ENCODE measurements at places on chromosomes 5 and 9.

- no peak for DNase-seq
Measured at GRCh38 chr5:107672211-107673038, 1.7 kb upstream of the EFNA5 start.

DNA sequence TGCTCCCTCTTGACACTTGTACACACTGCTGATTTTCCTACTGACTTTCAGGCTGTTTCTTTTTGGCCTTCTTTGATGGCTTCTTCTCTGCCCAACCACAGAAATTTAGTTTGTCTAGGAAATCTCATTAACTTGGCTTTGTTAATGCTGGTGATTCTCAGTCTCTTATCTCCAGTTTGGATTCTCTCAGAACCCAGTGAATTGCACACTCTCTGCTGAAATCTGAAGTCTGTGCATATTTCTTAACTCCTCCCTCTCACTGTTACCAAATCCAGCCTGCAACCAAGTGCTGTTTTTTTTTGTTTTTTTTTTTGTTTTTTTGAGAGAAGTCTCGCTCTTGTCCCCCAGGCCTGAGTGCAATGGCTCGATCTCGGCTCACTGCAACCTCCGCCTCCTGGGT lies 117.2 kb downstream of the CDC42SE2 start:
- DNase-seq = no peak

GRCh38 chr9:21810388-21810787 lies 8.0 kb downstream of the MTAP start:
- DNase-seq = no peak

GRCh38 chr5:62731022-62731421 lies 152.4 kb downstream of the LRRC70 start:
- DNase-seq = no peak

DNA sequence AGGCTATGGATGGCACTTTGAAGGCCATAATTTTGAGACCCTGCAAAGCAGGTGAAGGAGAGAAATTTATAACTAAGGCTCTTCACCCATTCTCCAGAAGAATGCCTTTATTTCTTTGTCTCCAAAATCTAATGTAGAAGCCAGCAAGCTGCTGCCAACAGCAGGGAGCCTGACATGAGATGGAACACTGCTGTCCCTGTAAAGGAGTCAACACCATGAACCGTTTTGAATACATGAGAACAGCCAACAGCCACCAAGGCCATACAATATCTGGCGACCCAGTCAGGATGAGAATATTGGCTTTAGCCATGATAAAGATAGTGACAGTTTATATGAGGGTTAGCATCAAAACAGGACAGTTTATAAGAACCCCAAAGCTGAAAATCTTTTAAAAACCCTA lies 121.2 kb upstream of the LIFR start:
- no peak for DNase-seq

DNA sequence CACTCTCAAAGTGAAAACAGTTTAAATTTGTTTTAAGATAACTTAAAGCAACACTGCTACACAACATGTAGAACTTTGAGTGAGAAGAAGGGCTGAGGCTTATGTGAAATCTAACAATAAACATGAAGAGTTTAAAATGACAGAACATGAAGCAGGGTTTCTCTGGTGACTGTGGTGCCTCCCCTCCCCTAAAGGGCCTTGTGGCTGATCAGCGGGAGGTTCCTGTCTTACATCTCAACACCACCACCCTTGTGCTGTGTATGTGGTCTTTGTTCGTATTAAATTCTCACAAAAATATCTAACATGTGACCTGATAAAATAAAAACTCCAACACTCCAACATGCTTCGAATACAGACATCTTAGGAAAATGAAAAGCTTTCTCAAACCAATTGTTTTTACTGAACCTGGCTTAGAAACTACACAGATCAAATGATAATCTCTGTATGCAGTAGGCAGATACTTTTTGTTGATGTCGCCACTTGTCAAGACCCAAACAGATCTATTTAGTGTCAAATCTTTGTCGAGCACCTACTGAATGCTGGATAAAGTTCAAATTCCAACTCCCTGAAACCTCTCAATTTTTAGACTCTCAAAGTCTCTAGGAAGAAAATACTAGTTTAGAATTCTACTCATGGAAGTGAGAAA lies 9.9 kb upstream of the IQGAP2 start:
- no peak for DNase-seq

GRCh38 chr5:41772785-41773442 lies 97.3 kb downstream of the OXCT1 start:
- DNase-seq = no peak

- DNase-seq = no peak
Measured at GRCh38 chr9:14573319-14573718, 119.9 kb downstream of the ZDHHC21 start.

GRCh38 chr5:72130351-72130761 lies 23.1 kb downstream of the MAP1B start:
- DNase-seq = no peak

DNA sequence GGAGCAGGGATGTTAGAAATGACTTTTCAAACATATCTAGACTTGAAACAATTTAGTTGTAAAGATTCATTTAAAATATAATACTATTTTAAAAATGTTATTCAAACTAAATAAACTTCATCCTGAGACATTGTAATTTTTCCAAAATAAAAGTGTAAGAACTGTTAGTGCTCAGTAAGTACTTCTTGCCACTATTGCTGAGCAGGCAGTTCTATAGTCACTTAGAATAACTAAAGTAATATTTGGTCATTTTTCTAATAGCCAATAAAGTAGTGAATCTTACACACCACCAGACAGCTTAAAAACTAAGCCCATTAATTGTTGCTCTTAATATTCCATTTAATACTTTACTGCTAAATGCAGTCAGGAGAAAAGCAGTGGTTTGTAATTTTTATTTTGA lies 1120.0 kb upstream of the CDH10 start:
- DNase-seq = no peak

- no peak for DNase-seq
Measured at GRCh38 chr5:7808998-7809397, 41.9 kb downstream of the CFAP90 start.

GRCh38 chr5:36724467-36725332 lies 118.3 kb downstream of the SLC1A3 start:
- peak; percentile 17 for DNase-seq

GRCh38 chr5:125450771-125451170 lies 704.3 kb upstream of the ZNF608 start:
- no peak for DNase-seq

GRCh38 chr5:124948062-124948753 lies 201.8 kb upstream of the ZNF608 start:
- DNase-seq = no peak

DNA sequence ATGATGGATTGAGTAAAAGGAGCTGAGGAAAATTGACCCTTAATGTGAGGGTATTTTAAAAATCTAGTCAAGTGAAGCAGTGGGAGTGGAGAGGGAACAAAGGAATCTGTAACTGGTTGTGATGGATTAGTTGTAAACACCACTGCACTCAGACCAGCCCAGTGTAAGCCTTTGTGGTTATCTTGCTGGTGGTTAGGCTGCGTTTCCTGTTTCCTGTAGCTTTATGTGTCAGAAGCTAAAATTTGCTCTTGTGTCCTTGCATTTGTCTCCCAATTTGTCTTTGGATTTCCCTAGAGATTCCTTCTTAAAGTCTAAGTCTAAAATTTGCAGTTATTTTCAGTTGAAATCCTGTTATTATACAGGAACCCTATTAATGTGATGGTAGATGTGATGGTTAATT lies 6.3 kb downstream of the IFNA21 start:
- DNase-seq = peak; percentile 41

DNA sequence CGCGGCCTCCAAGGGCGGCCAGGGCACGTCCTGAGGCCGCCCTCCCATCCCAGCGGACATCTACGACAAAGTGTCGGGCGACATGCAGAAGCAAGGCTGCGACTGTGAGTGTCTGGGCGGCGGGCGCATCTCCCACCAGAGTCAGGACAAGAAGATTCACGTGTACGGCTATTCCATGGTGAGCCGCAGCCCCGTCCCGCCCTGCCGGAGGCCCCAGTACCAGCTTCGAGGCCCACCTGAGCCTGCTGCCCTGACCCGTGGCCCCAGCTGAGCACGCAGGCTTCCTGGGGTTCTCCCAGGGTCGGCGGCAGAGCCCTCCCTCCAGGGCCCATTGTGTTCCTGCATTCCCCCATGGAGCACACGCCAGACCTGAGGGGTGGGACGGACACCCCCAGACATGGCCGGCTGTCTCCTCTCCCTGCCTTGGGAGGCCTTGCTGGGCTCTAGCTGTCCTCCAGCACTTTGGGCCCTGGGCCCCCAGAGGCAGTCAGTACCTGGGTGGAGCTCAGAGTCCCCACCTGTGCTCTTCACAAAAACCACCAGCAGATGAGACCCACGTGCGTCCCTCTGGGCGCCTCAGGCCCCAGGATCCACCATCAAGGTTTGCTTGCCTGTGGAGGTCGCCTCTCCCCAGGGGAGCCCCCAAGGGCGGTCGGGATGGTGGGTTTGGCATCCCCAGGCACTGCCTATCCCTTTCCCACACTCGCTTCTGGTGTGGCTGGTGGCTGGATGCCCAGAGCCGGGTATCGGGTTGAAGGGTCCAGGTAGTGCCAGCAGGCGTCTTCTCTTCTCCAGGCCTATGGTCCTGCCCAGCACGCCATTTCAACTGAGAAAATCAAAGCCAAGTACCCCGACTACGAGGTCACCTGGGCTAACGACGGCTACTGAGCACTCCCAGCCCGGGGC lies 1.0 kb downstream of the PHPT1 start:
- no peak for DNase-seq

DNA sequence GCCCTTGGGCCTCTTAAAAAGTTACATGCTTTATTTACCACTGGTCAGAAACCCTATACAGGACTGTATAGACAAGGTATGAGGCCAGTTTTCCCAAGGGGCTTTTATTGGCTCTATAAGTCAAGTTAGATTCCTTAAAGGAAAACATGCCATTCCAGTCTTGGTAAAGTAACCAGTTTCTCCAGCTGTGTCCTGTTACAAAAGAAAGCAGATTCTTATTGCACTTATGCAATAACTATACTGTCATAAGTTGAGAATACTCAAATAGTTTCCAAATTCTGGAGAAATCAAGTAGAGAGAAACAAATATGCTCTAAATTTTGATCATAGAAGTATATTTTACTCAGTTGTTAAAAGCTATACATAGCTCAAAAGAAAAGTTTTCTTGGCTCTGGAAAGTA lies 47.2 kb downstream of the PTGS1 start:
- DNase-seq = no peak

DNA sequence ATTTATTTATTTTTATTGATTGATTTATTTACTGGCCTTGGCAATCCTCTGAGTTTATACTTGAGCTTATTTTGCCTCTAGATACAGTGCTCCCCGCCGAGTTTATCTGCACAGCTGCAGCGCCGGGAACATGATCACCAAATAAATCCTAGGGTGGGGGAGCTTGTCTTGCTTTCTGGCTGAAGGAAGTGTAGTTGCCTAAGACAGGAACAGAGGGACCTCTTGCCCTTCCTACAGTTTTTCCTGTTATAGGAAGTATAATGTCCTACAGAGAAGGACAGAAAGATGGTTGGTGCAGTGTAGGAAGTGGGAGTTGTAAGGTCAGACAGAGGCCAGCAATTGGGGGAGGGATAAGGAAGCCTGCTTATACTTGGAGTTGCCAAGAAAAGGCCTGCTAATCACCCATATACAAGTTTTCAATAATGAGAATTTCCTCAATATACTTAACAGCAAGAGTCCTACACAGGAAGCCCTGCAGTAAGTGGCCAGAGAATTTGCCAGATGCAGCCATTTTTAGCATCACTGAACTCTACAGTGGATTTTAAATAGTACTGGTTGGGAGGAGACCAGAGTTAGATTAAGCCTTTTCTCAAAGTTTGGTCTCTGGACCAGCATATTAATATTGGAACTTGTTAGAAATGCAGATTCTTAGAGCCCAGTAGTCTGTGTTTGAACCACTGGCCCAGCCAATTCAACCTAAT lies 7.7 kb downstream of the AOPEP start:
- no peak for DNase-seq

GRCh38 chr5:168342151-168342825 lies 50.8 kb downstream of the WWC1 start:
- no peak for DNase-seq

GRCh38 chr9:21556581-21557427 lies 74.7 kb upstream of the IFNE start:
- no peak for DNase-seq

- no peak for DNase-seq
Measured at GRCh38 chr9:8887369-8887768, 1087.8 kb upstream of the DMAC1 start.

GRCh38 chr5:146199176-146199815 lies 4.1 kb upstream of the RBM27 start:
- DNase-seq = no peak
